ENCODE measurements at places on chromosomes 2 and 18.

- no peak for DNase-seq
Observed at GRCh38 chr2:72150861-72151356, 3.2 kb upstream of the CYP26B1 start.

- peak; percentile 40 for DNase-seq
Observed at GRCh38 chr2:102141970-102142828, at the start of gene IL1R1. Gene IL1R1, plus strand, starts transcription at chr2:102142746. Its CDS starts 14,979 bp downstream, at chr2:102157725.

DNA sequence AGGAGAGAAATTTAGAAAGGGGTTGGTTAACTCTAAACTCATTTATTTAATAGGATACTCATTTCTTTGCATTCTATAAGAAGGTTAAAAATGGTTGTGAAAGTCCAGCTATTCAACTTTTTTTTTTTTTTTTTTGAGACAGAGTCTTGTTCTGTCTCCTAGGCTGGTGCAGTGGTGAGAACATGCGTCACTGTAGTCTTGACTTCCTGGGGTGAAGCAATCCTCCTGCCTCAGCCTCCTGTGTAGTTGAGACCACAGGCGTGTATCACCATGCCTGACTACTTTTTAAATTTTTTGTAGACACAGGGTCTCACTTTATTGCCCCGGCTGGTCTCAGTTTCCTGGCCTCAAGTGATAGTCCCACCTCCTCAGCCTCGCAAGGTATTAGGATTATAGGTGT is 11.9 kb downstream of the ELP2 start:
- DNase-seq, result no peak

DNA sequence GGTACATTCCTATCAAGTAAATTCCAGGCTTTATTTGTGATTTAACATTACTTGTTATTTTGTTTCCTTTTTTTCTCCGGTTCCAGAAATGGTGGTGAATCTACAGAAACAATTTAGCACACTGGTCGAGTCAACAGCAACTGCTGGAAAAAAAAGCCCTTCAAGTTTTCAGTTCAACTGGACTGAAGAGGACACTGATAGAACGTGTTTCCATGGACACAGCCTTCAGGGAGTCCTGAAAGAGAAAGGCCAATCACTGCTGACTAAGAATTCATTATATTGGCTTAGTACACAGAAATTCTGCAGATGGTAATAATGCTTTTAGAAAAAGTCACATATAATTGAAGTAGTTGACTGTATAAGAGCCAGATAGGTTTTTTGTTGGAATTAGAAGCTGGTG is 32.0 kb upstream of the GRHL1 start:
- DNase-seq, result no peak

DNA sequence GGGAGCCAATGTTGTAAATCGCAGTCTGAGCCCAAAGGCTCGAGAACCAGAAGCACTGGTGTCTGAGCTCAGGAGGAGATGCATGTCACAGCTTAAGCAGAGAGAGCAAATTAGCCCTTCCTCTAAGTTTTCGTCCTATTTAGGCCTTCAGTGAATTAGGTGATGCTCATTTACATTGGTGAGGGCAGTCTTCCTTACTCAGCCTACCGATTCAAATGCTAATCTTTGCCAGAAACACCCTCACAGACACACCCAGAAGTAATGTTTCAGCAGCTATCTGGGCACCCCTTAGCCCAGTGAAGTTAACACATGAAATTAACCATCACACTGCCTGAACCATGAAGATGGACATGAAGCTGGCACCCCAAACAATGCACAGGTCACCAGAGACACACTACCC is 385.1 kb downstream of the STK39 start:
- DNase-seq, result no peak

All from stimulated activated CD4-positive, alpha-beta T cell treated with anti-CD3 and anti-CD28 coated beads, Interleukin-4, amount 100 ng/mL, for 1 hour (primary cell).